ENCODE measurements at places on chromosomes 5 and 9.
A peak's percentile ranks its signal among the peaks of the same experiment; 100 is the strongest.

- DNase-seq: peak; percentile 85
These were observed 545.2 kb upstream of the ACO1 start for GRCh38 chr9:31839273-31839672.

DNA sequence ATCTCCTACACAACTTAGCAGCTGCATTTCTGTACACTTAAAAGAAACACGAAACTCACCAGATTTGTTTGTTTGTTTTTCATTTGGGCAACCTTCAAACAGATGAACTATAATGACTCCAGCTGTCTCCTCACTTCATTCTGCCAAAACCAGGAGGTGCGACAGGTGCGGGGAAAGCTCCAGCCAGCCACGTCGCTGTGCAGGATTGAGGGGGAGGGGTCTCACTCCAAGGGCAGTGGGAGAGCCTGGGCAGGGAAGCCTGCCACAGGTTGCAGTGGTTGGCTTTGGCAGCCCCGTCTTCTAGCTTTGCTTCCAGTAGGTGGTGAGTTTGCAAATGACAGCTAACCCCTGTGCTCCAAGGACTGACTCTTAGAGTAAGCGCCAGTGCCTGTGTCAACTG lies 215.8 kb downstream of the CEMIP2 start:
- DNase-seq: no peak

DNA sequence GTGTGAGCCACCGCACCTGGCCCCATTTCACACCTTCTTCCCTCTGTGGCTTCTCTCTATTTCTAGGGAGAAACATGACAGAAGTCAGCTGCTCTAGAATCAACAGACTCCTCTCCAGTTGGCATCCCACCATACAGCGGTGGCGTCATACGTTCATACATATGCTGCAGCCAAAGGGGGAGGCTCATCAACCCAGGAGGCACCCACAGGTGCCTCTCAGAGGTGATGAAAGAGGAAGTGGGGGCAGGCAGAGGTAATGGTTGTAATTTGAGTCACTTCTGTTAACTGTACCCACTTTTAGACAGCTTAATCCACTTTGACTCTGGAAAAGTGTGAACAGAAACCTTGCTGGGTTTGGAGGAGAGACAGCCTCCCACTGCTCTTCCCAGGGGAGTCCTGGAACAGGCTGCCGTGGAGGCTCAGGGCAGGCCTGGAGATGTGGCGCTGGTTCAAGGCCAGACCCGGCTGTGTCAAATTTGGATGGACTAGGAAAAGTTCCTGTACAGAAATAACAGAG lies 47.3 kb upstream of the SUB1 start:
- no peak for DNase-seq

DNA sequence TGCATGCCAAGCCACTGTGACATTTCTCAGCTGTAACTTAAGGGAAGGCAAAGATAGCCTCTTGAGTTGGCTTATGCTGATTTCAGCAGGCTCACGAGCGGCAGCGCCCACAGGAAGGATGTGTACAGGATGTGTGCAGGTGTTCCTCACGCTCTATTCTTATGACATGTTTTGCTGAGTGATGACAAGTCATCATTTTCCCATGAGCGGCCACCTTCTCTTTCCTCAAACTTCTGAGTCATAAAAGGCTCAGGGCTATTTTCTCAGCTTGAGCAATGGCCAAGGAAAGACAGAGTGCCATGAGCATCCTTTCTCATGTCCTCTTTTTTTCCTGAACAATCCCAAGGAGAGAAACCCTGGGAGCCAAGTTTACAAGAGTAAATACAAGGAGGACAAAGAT lies 365.9 kb downstream of the PLK2 start:
- no peak for DNase-seq

DNA sequence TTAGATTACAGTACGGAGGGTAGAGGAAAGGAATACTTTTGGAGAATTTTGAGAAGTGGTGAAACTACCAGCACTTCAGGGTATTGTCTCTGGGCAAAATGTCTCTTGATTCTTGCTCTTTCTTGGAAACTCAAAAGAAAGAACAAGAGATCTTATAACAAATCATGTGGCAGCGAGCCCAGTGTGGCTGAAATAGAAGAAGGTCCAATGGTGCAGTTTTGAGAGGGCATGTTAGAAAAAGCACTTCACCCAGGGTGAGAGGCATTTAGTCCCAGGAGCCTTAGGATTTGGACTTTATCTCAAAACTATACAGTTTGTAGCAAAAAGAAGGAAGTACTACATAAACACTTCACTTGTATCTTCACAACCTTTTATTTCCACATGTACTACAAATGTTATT lies 39.4 kb downstream of the NNT start:
- DNase-seq: no peak

DNA sequence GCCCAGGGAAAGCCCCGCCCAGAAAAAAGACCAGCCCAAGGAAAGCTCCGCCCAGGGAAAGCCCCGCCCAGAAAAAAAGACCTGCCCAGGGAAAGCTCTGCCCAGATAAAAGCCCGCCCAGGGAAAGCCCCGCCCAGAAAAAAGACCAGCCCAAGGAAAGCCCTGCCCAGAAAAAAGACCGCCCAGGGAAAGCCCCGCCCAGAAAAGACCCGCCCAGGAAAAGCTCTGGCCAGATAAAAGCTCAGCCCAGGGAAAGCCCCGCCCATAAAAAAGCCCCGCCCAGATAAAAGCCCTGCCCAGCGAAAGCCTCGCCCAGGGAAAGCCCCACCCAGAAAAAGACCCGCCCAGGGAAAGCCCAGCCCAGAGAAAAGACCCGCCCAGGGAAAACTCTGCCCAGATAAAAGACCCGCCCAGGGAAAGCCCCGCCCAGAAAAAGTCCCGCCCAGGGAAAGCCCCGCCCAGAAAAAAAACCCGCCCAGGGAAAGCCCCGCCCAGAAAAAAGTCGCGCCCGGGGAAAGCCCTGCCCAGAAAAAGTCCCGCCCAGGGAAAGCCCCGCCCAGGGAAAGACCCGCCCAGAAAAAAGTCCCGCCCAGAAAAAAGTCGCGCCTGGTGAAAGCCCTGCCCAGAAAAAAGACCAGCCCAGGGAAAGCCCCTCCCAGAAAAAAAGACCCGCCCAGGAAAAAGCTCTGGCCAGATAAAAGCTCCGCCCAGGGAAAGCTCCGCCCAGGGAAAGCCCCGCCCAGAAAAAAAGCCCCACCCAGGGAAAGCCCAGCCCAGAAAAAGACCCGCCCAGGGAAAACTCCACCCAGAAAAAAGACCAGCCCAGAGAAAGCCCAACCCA lies 11.9 kb downstream of the GRIN1 start:
- DNase-seq: no peak

GRCh38 chr5:9545136-9545991 lies 511 bp downstream of the SEMA5A start:
- no peak for DNase-seq

DNA sequence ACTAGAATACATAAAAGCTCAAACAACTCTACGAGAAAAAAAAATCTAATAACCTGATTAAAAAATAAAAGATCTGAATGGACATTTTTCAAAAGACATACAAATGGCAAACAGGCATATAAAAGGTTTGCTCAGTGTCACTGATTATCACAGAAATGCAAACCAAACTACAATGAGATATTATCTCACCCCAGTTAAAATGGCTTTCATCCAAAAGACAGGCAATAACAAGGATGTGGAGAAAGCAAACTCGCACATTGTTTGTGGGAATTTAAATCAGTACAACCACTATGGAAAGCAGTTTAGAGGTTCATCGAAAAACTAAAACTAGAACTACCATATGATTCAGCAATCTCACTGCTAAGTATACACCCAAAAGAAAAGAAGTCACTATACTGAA lies 20.8 kb downstream of the UGT3A2 start:
- DNase-seq: no peak

DNA sequence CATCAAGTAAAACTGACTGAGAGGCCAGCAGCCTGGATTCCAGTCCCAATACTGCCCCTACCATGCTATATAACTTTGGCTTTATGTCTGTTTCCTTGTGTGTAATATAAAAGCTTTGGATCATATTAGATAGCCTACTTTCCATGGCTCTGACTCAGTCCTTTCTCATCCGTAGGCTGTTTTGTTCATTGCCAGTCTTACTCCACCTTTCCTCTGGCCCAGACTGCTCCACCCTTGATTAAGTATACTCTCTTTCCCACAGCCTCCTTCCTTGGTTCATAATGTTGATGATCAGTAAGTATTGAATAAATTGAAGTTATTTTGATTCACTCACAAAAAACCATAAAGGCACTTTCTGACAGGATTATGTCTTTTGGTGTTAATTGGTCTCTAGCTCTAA lies 1.5 kb upstream of the MRPS30 start:
- DNase-seq: no peak

DNA sequence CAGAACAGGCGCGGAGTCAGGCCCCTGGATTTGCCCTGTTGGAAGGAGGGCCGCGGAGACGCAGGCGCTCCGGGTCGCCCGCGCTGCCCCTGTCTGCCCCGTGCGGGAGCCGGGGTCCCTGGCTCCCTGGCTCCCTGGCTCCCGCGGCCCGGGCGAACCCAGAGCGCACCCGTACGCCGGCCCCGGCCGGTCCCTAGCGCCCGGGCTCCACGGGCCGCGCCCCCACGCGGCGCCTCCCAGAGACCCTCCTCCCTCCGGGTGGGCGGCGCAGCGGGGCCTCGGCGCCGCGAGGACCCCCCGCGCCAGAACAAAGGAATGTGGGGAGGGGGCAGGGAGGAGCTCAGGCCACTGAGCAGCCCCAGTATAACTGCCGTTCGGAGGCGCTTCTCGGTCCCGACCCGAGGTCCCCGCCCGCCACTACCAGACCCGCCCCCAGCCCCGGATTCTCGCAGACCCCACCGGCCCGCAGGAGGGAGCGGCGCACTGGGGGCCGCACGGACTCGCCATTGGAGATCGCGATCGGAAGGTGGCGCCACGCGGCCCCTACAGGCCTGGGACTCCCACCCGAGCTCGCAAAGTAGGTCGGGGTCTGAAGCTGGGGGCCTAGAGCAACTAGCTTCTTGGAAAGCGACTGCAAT lies 2.4 kb downstream of the NFIL3 start:
- no peak for DNase-seq

- DNase-seq: no peak
These were observed 371.5 kb downstream of the PRELID2 start for GRCh38 chr5:145463634-145464033.

- DNase-seq: no peak
These were observed 217.9 kb upstream of the KLF4 start for GRCh38 chr9:107707428-107707837.

DNA sequence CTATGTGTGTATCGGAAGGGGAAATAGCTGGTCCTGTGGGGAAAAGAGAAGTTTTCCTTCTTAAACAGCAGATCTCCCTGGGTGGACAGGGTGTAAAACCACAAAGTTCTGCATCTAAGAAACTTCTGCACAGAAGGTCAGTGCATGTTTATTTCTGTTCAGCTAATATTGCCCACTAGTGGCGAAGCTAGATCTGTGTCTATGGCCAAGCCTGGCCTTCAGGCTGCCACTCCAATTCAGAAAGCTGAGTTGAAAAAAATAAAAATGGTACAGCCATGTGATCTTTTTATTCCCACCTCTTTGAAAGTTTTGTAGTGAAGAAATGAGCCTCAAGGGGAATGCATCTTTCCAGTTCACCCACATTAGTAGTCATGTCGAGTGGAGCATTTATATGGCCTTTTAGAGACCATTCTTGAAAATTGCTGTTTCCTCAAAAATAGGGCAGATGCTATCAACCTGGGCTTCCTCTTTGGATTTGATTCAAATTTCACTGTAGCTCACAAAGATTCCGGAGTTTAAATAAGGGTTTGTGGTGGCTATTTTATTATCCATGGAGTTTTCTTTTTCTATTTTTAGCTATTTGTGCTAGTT lies 488.0 kb downstream of the PRELID2 start:
- DNase-seq: no peak

DNA sequence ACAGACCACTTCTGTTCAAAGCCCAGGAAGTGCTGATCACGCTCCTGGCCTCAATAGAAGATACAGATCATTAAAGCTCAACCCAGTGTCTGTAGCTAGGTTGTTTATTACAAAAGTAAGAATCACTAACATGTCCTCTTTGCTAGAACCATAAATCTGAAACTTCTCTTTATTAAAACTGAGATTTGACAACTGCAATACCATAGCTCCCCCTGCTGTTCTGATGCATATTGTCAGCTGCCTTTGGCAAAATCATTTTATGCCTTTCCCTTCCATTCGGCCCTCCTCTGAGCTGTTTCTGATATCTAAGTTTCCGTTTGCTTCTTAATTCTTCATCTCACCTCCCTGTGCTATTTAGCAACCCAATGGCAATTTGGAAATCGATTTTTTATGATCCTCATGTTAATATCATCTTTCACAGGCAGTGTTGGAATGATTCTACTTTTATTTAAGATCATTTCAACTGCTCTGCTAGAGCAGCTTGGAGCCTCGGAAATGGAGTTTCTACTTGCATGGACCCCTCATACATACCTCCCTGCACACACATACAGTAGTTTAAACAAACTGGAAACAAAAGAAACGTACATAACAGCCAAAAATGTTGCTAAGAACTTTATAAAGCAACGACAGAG lies 998.8 kb downstream of the MAT2B start:
- peak; percentile 94 for DNase-seq

- DNase-seq: no peak
These were observed 1.1 kb upstream of the IRF1 start for GRCh38 chr5:132491368-132492364.

DNA sequence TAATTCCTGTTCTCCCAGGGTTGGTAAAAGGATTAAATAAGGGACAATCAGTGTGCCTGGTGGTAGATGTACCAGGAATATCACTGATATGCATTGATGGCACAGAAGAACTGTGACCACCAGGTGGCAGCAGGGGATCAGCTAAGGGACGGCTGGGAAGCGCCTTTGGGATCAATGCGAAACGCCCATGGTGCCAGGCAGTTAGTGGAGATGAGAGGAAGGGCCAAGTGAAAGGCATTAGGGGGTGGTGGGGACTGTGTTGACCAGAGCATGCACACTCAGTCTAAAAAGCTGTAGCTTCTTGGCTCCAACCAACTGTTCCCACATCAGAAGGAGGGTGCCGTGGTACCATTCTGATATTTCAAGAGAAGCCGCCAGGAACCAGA lies 55.6 kb downstream of the ARHGEF37 start:
- peak; percentile 53 for DNase-seq

- DNase-seq: no peak
These were observed 89.9 kb downstream of the MAMDC2 start for GRCh38 chr9:70133253-70134208.

Data from spinal cord (tissue), 10 donors.